ENCODE measurements at places on chromosomes 5 and 9.
A peak's percentile ranks its signal among the peaks of the same experiment; 100 is the strongest.

DNA sequence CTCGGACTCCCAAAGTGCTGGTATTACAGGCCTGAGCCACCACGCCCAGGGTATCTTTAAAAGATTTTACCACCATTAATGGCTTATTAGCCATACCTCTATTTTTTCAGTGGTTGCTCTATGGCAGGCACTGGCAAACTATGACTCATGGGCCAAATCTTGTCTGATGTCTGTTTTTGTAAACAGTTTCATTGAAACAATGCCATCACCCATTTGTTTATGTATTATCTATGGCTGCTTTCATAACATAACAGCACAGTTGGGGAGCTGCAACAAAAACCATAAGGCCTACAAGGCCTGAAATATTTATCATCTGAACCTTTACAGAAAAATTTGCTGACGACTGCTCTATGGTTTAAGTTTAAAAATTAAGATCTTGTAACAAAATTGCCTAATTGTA is 66.8 kb downstream of the SLC38A9 start:
- DNase-seq: no peak

DNA sequence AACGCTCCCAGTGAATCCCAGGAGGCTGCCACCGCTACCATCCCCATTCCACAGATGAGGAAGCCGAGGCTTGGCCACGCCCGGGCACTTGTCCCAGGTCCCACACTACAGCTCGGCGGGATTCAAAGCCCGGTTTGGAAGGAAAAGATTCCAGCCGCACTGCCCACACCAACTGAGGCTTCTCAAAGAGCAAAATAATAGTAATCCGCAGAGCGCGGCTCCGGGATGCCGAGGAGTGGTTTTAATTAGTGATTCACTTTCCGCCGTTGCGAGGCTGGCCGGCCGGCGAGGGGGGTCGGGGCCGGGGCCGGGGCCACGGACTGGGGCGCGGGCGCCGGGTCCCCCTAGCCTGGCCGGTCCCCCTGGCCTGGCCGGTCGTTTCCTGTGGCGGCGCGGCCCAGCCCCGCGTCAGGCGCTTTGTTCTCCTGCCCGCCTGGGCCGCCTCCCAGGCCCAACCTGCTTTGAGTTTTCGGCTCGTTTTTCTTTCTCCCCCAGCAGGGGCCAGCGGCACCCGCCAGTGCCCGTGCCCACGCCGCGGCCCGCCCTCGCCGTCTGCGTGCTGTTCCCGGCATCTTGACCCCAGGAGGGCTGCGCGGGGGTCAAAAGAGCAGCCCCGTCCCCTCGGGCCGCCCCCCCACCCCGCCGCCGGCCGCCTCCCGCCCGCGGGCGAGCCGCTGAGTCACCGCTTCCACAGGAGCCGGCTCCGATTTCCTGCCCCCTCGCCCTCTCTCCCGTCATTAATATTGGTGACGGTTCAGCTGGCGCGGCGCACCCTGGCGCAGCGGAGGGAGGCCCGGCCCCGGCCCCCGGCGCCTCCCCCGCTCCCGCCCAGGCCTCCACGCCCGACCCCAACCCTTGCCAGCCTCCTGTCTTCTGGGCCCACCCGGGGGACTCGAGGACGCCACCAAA is 31.2 kb downstream of the FGF18 start:
- peak; percentile 33 for DNase-seq

- no peak for DNase-seq
Observed at GRCh38 chr9:107626118-107626517, 136.5 kb upstream of the KLF4 start.

GRCh38 chr9:33466565-33467495 is 6.9 kb downstream of the NOL6 start:
- peak; percentile 19 for DNase-seq

DNA sequence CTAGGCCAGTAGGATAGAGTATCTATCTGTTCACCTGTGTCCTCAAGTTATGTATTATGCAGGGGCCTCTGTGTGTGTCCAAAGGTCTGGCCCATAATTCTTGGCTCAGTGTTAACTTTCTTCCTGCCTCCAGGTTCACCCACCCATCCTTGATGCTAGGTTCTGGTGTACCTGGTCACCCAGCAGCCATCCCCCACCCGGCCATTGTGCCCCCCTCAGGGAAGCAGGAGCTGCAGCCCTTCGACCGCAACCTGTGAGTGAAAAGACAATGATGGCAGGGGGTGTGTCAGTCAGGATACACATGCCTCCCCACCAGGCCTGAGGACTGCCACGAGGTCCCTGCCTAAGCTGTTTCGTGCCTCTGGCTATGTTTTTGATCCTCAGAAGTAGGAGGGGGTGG is 27.6 kb downstream of the TCF7 start:
- no peak for DNase-seq

GRCh38 chr9:77857513-77858259 is 173.9 kb downstream of the GNAQ start:
- no peak for DNase-seq

GRCh38 chr5:144203750-144204596 is 33.3 kb downstream of the KCTD16 start:
- DNase-seq: peak; percentile 48

DNA sequence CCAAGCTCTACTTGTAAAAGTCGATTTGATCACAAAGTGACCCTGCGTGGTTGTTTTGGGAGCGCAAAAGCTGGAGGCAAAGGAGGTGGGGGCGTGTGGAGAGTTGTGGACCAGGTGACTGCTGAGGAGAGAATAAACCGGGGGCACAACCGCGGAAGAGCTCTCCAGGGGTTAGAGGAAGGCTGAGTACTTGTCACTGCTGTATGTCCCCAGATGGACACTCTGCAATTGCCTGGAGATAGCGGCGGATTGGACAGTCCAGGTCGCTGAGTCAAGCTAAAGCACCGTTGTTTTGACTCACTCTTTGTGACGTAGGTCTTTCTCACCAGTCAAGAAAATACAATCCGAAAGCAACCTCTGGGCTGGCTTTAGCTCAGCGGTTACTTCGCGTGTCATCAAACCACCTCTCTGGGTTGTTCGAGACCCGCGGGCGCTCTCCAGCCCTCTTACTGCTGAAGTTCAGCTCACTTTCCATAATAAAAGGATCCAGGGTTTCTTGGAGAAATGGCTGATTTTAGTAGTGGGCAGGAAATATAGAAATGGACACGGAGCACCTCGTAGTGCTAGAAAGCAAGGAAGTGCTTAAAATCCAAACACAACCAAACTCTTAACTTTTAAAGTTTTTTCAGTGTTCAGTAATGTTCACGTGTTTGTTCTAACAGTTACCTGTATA is 25.7 kb downstream of the ZMAT2 start:
- DNase-seq: no peak

DNA sequence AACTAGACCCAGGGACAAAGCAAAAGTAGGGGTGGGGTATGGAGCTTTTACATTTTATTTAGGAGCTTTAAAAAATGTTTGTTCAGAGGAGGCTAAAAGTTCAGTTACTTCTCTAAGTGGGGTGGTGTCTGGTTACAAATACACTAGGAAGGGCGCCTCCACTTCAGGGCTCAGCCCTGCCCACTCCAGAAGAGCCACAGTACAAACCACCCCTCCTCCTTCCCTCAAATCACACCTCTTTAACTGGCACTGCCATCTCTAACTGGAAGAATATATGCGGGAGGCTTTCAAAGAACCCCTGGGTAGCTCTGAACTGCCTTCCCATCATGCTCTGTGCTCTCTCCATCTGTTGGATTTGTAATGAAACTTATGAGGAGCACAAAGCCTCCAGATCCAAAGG is 98.8 kb upstream of the NFIB start:
- no peak for DNase-seq

DNA sequence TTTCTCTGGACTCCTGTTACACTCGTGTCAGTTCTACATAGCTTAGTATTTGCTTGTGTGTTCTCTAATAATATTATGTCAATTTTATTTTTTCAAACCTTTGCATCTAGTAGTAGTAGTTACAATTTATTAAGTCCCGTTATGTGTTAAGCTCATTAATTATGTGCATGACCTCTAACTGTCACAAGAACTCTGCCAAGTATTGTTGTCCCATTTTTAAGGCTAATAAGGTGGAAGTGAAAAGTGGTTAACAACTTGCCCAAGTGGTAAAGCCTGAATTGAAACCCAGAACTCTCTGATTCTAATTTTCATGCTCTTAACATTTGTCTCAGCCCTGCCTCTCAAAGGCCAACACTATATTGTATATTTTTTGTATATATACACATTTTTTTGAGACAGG is 221.6 kb downstream of the DMRT2 start:
- no peak for DNase-seq

DNA sequence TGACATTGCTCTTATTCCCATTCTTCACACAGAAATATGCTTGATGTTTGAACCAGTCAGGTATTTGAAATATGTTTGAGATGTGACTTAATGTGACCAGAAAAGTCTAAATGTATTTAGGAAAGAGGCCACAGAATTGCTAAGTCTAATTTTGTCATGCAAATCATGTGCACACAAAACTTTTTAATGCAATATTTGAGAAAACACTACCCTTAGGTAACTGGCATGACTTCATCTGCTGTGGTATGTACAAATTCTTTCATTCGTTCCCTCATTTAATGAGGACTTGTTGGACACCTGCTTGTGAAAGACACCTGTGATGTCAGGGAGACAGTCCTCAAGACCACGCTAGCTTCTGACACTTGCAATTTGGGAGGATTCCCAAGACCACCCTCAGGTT is 21.1 kb upstream of the SLC46A2 start:
- no peak for DNase-seq

GRCh38 chr9:71830929-71831328 is 62.6 kb upstream of the CEMIP2 start:
- no peak for DNase-seq

DNA sequence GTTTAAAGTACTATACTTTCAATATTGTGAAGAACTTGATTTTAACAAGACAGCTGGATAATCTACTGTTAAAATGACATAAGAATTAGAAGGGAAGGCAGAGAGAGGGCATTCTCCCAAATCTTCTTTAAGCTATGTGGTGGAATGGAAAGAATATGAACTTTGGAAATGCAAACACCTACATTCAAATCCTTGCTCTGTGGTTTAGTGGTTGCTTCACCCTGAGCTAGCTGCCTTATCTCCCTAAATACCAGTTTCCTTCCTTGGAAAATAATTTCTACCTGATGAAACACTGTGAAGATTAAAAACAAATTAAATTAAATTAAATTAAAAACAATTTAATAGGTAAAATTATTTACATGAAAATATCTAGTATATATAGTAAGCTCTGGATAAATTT is 98.5 kb downstream of the GPR21 start:
- DNase-seq: no peak

GRCh38 chr9:117979914-117980313 is 275.7 kb downstream of the TLR4 start:
- DNase-seq: no peak

DNA sequence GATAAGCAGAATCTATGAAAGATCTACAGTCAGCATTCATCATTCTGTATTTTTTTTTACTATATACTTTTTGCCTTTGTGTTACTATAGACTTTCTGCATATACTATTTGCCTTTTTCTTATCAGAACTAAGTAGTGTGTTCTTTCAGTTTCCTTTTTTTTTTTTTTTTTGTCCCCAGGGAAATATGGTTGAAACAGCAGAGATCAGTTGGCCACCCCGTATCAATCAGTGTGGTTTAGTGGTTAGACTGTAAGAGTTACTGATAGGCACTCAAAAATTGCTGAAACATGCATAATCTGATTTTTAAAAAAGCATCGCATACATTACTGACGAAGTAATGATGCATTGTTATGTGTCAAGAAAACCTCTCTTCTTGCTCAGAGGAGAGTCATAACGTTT is 990.8 kb upstream of the EDIL3 start:
- no peak for DNase-seq

DNA sequence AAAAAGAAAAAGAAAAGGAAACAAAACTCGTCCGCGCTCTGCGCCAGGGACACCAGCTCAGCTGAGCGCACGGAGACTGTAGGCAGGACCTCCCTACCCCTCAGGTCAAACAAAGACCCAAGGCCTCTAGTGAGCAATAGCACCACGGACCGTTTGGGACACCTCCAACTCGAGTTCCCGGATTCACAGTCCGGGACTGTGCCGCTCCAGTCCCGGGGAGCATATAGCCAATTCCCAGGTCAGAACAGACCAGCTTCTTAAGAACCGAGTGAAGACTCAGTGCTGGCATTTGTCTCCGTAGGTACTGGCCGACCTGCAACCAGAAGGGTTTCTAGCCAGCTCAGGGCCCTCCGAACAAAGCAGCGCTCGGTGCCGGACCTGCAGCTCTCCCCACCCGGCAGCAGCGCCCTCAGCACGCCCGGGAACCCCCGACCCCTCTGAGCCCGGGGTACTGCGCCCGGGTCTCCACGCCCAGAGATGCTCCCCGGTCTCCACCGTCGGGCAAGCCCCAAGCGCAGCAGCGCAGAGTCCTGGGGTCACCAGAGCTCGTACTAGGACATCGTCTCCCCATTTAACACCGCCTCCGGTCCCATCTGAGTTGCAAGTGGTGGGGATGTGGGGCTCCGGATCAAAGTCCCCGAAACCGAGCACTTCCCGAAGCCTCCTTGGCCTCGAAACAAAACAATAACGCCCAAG is 591 bp downstream of the ABCA1 start:
- no peak for DNase-seq

- DNase-seq: peak; percentile 29
Observed at GRCh38 chr9:19229595-19230354, 718 bp upstream of the DENND4C start.

DNA sequence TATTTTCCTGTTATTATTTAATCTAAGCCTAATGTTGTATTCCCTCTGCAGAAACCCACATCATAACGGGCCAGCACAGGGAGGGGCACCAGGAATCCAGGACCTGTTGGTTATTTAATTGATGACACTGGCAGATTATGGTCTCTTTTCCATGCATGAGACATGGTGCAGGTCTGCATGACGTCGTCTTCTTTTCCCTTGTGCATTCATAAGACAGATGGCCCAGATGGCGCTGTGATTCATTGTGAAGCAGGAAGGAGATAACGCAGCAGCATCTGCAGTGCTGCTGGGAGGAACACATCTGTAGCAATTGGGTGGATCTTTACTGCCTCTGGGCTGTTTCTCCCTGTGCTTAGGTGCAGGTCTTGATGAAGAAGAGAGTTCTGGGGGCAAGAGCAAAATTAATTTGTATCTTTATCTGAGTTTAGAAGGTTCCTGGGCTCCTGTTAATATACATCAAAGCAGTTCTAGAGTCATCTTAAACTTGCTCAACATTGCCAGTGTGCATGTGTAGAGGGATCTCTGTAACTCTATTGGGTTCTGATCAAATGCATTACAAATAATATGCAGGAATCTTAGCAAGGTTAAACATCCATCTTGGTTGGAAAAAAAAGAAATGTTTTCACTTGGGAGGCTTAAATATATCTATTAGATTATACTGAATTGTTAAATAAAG is 176.1 kb downstream of the PCSK1 start:
- no peak for DNase-seq

- DNase-seq: no peak
Observed at GRCh38 chr5:125012727-125013451, 266.4 kb upstream of the ZNF608 start.

- DNase-seq: no peak
Observed at GRCh38 chr5:146527785-146528184, 11.8 kb upstream of the GPR151 start.

- no peak for DNase-seq
Observed at GRCh38 chr5:123795688-123796087, 283.7 kb downstream of the CSNK1G3 start.

- no peak for DNase-seq
Observed at GRCh38 chr9:131658377-131659129, 81.3 kb downstream of the RAPGEF1 start.
